ENCODE measurements at places on chromosomes 1 and 21.

DNA sequence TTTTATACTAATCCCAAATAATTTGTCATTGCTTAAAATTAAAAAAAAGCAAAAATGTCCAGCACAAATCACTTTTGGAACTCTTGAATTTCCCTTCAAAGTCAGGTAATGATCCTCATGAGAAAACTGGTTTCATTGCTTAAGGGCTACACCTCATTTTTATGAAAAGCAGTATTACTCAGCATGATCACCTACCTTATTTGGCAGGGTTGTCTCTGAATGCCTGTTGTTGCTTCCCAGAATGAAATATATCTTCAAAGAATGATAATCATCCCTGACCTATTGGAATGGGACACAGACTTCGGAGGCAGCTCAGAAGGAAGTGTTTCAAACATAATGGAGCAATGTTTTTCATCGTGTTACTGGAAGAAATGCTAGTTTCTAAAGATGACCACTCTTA lies 29.7 kb downstream of the C1orf21 start:
- no peak for DNase-seq

DNA sequence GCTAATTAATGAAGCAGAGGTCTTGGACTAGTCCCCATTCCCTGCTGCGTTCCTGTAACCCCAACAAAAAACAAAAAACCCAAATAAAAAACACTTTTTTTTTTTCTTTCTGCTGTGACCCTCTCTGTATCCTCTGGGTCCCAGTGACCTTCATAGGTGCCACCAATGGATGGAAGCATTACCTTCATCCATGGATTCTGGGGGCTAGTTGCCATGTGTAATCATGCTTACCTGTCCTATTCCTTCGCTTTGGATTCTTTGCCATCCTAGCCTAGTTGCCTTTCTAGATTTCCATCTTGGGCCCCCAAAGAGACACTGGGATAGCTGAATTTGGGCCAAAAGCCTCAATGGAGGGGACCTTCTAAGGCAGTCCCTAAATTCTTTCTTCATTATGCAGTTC lies 1208.7 kb downstream of the BRINP3 start:
- no peak for DNase-seq

DNA sequence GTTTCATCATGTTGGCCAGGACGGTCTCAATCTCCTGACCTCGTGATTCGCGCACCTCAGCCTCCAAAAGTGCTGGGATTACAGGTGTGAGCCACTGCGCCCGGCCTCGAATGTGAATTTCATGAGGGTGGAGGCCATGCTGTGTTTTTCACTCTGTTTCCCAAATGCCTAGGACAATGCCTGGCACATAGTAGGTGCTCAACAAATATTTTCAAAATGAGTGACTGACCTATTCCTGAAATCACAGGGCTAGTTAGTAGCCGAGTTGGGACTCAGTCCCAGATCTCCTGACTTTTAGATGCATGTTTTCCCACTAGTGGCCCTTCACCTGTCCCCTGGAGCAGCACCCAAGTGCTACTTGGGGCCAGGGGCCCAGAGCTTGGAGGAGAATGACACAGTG lies 6.4 kb upstream of the GPR37L1 start:
- no peak for DNase-seq

DNA sequence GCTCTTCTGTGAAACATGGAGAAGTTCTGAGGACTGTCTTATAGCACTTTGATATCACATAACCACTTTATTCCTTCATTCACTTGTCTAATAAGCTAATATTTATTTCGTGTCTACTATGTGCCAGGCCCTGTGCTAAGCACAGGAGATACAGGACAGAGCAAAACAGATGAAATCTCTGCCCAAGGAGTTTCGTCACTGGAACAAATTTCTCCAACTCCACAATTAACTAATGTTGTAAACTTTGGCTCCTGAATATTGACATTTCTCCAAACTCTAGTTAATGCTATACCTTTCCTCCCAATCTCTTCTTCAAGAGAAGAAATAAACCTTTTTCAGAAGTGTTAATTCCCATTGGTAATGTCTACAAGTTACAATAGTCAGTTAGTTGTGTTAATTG lies 24.8 kb upstream of the OR10J5 start:
- no peak for DNase-seq

DNA sequence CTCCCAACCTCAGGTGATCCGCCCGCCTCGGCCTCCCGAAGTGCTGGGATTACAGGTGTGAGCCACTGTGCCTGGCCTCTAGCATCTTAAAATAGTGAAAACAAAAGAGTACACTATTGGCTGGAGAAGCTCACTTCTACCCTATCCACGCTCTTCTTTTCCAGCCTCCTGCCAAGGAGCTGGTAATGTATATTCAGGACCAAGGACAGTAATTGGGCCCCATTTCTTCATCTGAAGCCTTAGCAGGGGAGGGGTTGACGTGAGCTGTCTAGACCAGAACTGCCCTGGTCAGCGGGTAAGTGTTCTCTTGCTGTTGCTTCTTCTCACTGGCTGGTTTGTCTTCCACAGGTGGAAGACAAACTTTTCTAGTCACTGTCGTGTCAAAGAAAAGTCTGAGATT lies 70.2 kb downstream of the DNM3 start:
- DNase-seq, result peak; percentile 7

DNA sequence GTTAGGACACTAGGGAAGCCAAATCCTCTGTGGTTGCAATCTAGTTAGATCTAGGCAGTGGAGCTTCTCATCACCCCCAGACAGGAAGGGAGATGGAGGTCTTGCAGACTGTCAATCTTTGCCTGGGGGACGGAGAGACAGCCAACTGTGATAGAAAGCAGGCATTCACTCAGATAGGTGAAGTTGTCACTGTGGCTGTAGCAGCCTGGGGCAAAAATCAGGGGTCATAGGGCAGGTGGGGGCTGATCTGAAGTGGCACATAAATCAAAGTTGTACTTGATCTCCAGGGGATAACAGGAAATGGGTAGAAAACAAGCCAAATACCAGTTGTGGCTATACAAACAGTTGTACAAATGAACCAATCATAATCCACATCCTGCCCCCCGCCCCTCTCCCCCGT lies 620.9 kb upstream of the USP24 start:
- no peak for DNase-seq

- DNase-seq, result no peak
Observed at GRCh38 chr1:44660176-44660575, 14.1 kb downstream of the TMEM53 start.

GRCh38 chr1:41360786-41361494 lies at the start of gene FOXO6:
Gene FOXO6 (plus strand): TSS chr1:41361434.
- peak; percentile 100 for DNase-seq

- peak; percentile 60 for DNase-seq
Observed at GRCh38 chr1:243549108-243549507, 293.3 kb downstream of the SDCCAG8 start.

DNA sequence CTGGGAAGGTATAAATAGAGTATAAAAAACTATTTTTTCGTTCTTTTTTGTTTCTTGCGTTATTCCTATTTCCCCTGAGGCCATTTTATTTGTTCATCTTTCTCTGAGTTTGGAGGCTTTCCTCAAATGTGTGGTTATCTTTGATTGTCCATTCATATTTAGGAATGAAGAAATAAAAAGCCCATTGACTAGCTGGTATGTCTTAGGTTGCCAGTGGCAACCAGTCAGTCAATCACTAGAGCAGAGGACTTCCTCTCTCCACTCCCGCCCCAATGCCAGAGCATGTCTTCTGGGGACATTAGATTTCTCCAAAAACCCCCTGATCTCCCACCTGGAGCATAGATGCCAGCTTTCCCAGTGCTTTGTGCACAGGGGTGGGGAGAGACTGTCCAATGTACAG lies 20.7 kb upstream of the FOXE3 start:
- DNase-seq, result no peak

- peak; percentile 61 for DNase-seq
Observed at GRCh38 chr1:155277902-155278688, 832 bp downstream of the HCN3 start.

DNA sequence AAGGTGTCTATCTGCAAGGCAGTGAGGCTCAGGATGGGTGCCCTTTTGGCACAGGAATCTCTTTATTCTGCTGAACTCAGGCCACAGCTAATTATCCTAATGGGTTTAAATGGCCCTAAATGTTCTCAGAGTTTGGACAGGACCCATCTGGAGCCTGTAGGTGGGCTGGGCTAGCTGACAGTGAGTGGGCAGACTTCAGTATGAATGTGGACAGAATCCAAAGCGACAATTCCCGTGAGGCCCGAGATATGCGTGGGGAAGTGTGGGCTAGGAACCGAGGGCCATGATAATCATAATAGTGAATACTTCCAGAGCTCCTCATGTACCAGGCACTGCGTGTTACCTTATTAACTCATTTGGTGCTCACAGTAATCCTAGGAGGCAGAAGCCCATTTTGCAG lies 165.3 kb downstream of the GRIK3 start:
- DNase-seq, result no peak

DNA sequence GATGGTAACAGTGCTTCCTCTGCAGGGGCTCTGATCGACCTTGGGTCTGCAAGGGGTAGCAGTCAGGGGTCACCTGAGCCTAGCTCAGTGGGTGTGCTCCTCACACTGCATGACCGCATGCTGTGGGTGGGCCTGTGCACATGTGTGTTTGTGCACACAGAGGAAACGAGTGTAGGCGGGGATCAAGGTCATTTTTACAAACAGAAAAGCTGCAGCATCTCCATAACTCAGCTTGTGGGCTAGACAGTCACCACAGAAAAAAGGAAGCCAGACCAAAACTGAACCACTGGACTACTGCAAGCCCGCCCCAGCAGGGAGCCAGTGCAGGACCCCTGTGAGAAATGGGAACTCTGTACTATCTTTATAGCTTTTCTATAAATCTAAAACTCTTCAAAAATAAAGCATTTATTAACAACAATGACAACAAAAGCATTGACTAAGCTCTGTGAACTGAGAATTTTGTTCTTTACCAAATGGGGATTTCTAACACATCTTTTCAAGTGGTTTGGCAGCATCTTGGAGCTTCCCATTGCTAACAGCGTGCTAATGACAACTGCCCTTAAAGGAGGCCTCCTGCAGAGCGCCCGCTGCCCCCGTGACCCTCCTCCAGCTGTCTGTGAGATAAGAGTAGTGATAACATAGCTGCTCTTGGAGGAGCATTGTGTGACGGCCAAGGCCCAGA lies 19.9 kb upstream of the NEK2 start:
- no peak for DNase-seq

- DNase-seq, result peak; percentile 56
Observed at GRCh38 chr1:41795205-41795762, 123.4 kb downstream of the HIVEP3 start.

DNA sequence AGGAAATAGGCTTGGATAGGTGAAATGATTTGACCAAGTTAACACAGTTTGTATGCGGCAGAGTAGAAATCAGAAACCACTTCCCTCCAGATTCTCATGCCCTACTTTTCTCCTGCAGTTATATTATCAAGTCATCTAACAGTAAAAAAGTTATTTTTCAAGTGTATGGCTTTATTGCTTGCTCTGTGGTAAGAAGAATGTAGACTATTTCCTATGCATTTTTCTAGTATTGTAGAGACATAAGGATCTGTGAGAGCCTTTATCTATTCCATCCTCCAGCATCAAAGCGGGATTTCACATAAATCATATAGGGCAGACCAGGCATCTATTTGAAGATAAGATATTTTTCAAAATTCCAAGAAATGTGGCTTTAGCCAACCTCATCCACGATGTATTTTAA lies 208.5 kb downstream of the TTLL7 start:
- no peak for DNase-seq

DNA sequence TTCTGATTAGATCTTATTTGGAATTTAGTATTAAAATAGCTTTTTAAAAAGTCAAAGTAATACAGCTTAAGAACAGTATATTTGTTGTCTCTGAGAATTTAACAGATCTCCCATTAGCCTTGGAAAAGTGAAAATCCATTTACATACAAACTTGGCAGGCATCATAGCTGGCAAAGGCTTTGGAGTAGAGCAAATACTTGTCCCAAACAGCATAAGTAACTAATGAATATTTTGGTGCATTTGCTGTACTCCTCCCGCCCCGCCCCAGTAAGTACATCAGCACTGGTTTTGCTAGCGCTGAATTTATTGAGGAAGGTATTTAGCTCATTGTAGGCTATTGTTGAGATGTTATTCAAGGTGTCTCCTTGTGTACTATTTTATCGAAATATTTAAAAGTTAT lies 417.7 kb upstream of the KAZN start:
- no peak for DNase-seq

DNA sequence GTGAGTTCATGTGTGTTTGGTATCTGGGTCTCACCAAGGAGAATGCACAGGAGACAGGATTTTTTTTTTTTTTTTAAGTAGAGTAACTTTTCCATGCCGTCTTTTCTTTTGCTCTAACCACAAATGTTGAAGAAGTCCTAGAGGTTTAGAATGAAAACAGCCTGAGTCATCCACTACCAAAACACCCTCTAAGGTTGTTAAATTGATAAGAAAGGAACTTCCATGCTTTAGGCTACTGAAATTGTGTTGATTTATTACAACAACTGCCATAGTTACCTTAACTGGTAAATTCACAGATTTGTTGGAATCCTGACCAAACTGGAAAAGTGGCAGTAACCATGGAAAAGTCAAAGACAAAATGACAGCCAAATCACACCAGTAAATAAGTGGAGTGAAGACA lies 375.6 kb downstream of the AMY1C start:
- DNase-seq, result no peak

DNA sequence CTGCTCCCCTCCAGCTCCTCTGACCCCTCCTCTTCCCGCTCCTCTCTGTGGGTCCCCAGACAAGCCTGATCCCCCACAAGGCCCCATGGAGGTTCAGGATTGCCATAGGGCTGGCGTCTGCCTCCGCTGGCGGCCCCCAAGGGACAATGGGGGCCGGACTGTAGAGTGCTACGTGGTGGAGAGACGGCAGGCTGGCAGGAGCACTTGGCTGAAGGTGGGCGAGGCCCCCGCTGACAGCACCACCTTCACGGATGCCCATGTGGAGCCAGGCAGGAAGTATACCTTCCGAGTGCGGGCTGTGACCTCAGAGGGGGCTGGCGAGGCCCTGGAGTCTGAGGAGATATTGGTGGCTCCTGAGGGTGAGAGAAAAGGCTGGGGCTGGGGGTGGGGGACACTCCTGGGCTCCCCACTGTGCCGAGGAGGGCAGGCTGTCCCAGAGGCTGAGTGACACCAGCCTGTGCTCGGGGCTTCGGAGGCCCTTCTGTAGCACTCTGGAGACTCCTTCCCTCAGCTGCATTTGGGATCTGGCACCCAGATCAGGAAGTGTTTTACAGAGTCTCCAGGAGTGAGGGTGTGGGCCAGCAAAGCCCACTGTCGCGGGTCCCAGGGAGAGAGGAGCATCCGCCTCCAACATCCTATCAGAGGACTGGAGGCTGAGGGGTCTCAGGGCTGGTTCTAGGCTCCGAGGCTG lies 25.9 kb downstream of the IGFN1 start:
- DNase-seq, result no peak

Measured in GM03348 (cell line).